Activated CD4-positive, alpha-beta T cell treated with anti-CD3 and anti-CD28 coated beads, Interleukin-2, Interleukin-6, amounts not matched to agents 100 ng/mL and 50 ng/mL, durations not matched to agents 16 hours and 8 hours (primary cell): ENCODE measurements at places on chromosomes 13 and 19.

- no peak for DNase-seq
Measured at GRCh38 chr13:101452519-101453485, at the start of gene ITGBL1. ITGBL1 (plus strand) TSS chr13:101452675; CDS start chr13:101452834, 159 bp downstream.

- DNase-seq = no peak
Measured at GRCh38 chr13:113536461-113537110, 46.1 kb upstream of the DCUN1D2 start.

DNA sequence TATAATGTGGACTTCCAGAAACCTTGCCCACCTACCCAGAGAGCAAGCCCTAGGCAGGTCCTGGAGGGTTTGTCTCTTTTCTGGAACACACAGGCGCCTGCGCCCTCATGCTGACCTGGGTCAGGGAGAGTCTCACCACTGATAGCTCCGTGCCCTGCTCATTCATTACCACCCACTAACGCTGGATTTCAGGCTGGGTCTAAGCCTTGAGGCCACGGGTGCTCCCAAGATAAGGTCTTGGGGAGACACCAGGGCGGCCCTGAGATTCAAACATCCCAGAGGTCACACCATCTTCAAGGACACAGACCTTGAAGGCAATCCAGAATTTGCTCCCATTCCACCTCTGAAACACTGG lies 5.1 kb downstream of the S1PR2 start:
- DNase-seq = no peak

DNA sequence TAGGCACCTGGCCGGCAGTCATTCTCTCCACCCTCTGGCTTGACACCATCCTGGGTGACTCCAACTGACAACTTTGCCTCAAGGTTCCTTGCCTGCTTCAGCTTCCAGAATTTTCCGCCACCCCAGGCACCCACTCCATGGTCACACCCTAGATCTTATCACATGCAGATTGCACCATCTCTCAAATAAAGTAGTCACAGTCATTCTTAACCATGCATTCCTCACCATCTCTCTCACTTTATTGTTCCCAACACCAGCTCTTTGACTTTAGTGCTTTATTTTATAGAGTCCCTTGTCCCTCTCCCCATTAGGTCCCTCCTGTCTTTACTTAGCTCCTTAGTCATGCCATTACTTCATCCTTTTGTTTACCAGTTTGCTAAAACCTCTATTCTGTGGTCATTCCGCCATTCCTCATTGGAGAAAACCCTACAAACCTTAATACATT lies 351.7 kb downstream of the SPRY2 start:
- DNase-seq = no peak
